Fibroblast of skin of right quadriceps (primary cell): ENCODE measurements at places on chromosomes 6 and 20.

GRCh38 chr6:48472091-48472490 is 361.1 kb upstream of the PTCHD4 start:
- no peak for DNase-seq

DNA sequence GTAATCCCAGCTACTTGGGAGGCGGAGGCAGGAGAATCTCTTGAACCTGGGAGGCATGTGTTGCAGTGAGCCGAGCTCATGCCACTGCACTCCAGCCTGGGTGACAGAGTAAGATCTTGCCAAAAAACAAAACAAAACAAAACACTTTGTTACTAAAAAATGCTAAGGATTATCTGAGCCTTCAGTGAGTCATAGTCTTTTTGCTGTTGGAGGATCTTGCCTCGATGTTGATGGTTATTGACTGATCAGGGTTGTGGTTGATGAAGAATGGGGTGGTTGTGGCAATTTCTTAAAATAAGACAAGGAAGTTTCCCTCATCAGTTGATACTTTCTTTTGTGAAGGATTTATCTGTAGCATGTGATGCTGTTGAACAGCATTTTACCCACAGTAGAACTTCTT is 196.8 kb upstream of the HDDC2 start:
- no peak for DNase-seq

- no peak for DNase-seq
Measured at GRCh38 chr20:61694682-61695081, 371.0 kb downstream of the TAF4 start.

GRCh38 chr6:154742891-154743290 is 9.7 kb downstream of the SCAF8 start:
- DNase-seq: no peak

DNA sequence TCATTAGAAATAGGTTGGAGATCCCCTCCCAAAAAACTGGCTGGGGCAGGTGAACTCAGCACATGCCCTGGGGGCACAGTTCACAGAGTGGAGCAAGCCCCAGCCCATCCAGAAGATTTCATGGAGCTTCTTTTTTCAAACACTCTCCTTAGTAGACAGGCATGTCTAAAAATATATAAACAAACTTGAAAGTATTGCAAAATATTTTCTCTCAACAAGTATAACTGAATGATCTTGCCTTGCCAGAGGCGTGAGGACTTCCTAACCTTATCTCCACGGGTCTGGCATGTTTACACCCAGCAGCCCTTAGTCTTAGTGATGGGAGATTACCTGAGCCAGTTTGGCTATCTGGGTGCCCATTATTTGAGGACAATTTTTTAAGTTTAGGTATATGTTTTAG is 107.1 kb downstream of the QRSL1 start:
- no peak for DNase-seq

DNA sequence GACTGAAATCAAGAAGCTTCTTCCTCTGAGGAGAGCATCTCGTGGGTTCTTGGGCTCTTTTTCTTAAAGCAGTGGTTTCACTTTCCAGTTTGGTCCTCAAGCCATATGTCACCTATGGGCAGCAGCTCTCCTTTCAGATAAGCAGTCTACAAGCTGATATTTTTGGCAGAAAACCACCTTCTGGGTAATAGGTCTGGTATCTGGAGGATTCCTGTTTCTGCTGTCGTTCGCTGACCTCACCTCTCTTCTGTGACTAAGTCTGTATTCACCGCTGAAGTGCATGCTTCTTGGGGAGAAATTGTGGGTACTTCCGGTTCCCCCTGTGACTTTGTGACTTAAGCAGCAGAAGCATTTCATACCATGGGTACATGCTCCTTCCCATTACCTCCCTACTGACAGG is 193.6 kb downstream of the EDN1 start:
- peak; percentile 90 for DNase-seq

GRCh38 chr6:107719160-107719559 is 105.0 kb downstream of the SCML4 start:
- DNase-seq: no peak

DNA sequence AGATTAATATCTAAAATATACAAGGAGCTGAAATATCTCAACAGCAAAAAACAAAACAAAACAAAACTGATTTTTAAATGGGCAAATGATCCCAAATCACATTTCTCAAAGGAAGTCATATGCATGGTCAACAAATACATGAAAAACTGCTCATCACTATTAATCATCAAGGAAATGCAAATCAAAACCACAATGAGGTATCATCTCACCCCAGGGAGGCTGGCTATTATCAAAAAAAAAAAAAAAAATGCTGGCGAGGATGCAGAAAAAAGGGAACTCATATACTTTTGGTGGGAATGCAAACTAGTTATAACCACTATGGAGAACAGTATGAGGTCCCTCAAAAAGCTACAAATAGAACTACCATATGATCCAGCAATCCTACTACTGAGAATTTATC is 34.6 kb downstream of the REPS1 start:
- peak; percentile 72 for DNase-seq

DNA sequence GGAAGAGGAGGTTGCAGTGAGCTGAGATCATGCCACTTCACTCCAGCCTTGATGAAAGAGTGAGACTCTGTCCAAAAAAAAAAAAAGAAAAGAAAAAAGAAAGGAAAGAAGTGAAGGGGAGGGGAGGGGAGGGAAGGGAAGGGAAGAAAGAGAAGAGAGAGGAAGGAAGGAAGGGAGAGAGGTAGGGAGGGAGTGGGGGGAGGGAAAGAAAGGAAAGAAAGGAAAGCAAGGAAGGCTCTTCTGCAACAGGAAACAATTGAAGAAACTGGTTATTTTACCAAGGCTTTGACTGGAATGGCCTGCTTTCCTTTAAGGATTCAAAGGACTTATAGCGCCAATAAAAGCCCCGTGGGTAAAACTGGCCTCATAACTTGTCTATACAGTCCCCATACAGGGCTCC is 64.6 kb downstream of the ABHD12 start:
- DNase-seq: no peak

DNA sequence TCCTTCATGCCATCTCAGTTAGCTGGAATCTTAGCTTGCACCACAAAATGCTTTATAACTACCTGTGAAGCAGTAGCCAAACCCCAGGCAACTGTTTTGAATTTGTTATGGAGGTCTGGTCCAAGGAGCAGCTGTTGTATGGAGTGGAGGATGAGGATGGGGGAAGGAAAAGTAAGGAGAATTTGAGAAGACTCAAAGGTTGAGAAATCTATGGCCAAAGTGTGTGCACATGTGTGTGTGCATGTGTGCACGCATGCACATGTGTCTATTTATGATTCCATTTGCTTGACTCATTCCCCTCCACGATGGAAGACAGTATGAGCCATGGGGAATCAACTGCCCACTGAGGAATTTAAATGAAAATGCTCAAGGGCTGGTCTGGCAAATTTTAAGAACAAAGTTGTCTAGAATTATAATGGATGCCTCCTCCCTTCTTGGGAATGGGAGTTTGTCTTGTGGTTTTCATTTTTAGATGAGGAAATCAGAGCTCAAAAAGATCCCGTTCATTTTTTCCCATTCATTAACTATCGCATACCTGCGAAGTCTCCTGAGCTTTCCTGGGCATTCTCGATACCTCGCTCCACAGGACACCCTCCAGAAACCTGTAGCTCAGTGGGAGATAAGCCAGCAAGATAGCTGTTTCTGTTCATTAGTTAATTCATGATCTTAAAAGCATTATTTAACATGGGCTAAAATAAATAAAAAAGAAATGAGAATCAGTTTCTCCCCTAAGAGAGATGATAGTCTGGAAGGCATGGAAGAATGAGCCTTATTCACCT is 152.3 kb upstream of the NEDD9 start:
- peak; percentile 80 for DNase-seq

GRCh38 chr6:25370178-25371036 is 91.2 kb downstream of the CARMIL1 start:
- DNase-seq: no peak

DNA sequence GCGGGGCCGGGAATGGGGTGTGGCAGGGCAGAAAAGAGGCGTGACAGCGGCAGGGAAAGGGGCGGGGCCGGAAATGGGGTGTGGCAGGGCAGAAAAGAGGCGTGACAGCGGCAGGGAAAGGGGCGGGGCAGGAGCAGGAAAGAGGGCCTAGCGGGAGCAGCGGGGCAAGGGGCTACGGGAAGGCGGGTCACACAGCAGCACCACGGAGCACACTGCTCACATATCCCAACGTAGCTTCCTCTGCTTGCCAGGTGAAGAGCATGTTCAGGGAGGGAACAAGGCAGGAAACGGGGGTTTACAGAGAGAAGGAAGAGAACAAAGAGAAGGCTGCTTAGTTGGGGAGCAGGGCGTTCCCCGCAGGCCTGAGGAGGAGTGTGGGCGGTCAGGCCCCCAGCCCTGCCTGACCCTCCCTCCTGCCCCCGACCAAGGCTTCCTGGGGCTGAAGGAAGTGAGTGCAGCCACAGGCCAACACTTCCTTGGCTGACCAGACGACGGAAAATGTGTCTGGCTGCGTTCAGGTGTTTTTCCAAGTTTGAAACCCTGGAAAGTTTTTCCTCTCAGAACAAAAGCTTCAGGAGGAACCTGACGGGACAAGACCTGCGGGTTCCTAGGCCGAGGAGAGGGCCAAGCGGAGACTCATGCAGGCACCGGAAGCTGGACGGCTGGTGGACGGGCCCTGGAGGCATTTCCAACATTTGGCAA is 13.8 kb downstream of the UCKL1 start:
- peak; percentile 27 for DNase-seq

DNA sequence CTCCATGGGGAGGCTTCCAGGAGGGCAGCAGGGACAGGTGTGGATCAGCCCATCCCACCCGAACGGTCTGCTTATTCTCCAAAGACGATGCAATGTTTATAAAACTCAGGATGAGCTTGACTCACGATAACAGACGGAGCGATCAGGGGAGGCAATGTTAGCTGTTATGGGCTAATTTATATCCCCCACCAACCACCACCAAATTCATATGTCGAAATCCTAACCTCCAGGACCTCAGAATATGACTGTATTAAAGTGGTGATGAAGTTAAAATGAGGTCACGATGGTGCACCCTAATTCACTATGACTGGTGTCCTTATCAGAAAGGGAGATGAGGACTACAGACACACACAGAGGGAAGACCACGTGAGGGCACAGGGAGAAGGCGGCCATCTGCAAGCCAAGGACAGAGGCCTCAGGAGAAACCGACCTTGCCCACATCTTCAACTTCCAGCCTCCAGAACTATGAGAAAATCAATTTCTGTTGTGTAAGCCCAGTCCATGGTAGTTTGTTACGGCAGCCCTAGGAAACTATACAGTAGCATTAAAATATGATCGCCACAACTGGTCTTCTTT is 7.0 kb downstream of the ADTRP start:
- DNase-seq: peak; percentile 59

DNA sequence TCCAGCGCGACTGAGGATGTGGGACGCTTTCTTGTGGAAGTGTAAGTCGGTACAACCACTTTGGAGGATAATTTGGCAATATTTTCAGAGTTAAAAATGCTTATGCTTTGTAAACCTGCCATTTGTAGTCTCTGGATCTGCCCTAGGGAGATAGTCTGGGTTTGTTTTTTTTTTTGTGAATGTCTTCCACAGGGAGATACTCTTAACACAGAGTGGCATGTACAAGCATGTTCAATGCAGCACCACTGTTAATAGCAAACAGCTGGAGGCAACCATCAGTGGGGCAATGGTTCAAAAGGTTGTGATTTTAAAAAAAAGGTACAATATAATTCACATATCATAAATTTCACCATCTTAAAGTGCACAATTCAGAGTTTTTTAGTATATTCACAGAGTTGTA is 22.4 kb downstream of the SLC9A8 start:
- DNase-seq: no peak

DNA sequence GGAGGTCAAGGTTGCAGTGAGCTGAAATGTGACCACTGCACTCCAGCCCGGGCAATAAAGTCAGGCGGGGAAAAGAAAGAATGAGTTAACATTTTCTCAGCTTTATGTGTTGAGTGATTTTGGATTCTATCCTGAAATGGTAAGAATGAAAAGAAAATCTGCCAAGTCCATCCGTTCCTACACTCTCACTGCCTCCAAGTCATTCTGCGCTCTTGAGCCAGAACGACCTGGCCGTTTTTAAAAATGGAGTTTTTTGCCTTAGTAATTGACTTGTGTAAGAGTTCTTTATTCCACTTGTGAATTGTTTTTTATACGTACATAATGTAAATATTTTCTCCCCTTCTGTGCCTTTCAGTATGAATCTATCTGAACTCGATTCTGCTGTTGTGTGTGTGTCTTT is 28.7 kb downstream of the DNAJC5 start:
- no peak for DNase-seq

DNA sequence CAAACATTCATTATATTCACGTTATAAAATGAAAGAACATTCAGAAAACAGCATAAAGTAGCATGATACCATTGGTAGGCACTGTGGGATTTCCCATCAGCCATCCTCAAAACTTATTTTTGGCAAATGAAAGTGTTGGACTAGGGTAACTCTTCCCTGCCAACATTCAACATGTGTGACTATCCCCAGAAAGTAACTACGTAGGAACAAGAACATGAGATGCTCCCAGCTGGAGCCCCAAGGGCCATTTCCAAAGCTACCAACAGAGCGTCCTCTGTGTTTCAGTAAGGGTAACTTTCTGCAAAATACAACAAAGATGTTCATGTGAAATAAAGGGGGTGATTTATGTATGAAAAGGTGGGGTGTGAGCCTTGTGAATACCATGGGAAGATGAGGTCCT is 28.4 kb upstream of the PTPN1 start:
- DNase-seq: no peak

GRCh38 chr6:30168741-30169140 is 5.4 kb downstream of the TRIM15 start:
- no peak for DNase-seq

DNA sequence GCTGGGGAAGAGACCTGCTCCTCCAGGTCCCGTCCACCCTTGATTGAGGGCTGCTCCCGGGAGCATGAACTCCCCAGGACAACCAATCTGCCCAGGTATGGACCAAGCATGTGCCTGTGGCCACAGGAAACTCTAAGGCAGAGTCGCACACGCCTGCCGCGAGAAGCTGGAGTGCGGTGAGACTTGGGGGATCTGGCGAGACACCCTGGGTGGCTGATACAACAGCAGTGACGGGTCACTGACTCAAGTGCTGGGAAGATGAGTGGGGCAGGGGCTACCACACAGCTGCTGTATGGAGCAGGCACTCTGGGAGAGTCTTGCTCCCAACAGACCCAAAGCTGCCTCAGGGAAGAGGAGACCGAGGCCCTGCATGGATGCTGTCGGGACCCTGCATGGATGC is 40.1 kb downstream of the BFSP1 start:
- DNase-seq: no peak

- no peak for DNase-seq
Measured at GRCh38 chr6:42530296-42530695, 33.5 kb upstream of the UBR2 start.

DNA sequence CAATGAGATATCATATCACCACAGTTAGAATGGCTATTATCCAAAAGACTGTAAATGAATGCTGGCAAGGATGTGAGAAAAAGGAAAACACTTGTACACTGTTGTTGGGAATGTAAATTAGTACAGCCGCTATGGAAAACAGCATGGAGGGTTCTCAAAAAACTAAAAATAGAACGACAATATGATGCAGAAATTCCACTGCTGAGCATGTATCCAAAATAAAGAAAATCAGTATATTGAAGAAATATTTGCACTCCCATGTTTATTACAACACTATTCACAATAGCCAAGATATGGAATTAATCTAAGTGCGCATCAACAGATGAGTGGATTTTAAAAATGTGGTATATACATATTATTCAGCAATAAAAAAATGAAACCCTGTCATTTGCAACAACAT is 898.9 kb upstream of the MAN1A1 start:
- DNase-seq: no peak
